ENCODE measurements at places on chromosomes 12 and 14.

- DNase-seq = no peak
Measured at GRCh38 chr12:17971850-17972249, 118.1 kb downstream of the RERGL start.

GRCh38 chr12:82627799-82628198 is 58.9 kb upstream of the TMTC2 start:
- DNase-seq = no peak

DNA sequence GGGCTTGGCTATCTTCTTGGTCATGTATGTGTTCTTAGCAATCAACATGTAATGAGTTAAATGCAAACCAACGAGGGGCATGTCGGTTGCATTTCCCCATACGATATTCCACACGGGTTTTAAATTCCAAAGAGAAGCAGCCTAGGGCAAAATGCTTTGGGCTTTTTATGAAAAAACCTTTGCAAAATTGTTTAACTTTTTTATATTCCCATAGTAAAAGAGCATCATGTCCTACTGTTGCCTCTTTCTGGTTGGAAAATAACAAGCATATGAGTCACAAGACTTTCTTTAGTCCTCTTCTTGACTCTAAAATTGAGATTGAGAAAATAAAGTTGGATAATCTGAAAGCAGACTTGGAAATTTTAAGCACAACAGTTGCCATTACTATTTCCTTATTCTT is 3.8 kb upstream of the DIO2 start:
- DNase-seq = no peak

- no peak for DNase-seq
Measured at GRCh38 chr12:132604151-132604618, 6.2 kb downstream of the LRCOL1 start.

DNA sequence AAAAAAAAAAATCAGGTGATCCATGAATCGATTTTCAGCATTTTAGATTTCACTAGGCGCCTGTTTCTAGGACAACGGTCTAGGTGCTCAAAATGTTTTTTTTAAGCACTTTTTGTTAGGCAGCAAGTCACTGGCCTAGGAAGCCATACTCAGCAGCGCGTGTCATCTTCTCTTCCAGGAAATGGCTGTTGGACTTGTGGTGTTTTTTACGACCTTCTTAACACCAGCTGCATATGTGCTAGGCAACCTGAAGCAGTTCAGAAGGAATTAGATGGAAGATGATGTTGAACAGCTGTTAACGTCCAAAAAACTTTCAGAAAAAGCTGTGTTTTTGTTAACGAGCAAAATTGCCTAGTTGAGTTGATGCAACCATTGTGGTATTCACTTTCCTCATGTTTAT is 868 bp downstream of the COX8C start:
- DNase-seq = no peak

GRCh38 chr14:53209370-53209769 is 56.2 kb upstream of the DDHD1 start:
- DNase-seq = no peak

- no peak for DNase-seq
Measured at GRCh38 chr14:22390824-22391461, 198.1 kb downstream of the DAD1 start.

GRCh38 chr12:72865921-72866320 is 593.8 kb downstream of the TRHDE start:
- DNase-seq = no peak

DNA sequence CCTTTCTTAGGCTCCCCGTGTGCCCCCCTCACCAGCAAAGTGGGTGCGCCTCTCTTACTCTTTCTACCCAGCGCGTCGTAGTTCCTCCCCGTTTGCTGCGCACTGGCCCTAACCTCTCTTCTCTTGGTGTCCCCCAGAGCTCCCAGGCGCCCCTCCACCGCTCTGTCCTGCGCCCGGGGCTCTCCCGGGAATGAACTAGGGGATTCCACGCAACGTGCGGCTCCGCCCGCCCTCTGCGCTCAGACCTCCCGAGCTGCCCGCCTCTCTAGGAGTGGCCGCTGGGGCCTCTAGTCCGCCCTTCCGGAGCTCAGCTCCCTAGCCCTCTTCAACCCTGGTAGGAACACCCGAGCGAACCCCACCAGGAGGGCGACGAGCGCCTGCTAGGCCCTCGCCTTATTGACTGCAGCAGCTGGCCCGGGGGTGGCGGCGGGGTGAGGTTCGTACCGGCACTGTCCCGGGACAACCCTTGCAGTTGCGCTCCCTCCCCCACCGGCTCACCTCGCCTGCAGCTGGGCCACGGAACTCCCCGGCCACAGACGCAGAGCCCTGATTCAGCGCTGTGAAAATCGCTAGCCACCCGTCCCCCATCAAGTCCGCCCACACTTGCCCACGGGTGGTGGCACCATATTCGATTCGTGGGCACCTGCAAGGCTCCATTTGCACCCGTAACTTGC is 1.3 kb downstream of the TMEM233 start:
- DNase-seq = no peak

- no peak for DNase-seq
Measured at GRCh38 chr12:52402873-52403540, 3.1 kb downstream of the KRT82 start.

- DNase-seq = no peak
Measured at GRCh38 chr12:90619943-90620342, 335.0 kb downstream of the CCER1 start.

GRCh38 chr12:104407922-104408321 is 48.8 kb upstream of the CHST11 start:
- DNase-seq = no peak

- DNase-seq = no peak
Measured at GRCh38 chr14:95308073-95308472, 11.6 kb downstream of the CLMN start.

- peak; percentile 78 for DNase-seq
Measured at GRCh38 chr14:22980672-22981089, 1.7 kb downstream of the AJUBA start.

DNA sequence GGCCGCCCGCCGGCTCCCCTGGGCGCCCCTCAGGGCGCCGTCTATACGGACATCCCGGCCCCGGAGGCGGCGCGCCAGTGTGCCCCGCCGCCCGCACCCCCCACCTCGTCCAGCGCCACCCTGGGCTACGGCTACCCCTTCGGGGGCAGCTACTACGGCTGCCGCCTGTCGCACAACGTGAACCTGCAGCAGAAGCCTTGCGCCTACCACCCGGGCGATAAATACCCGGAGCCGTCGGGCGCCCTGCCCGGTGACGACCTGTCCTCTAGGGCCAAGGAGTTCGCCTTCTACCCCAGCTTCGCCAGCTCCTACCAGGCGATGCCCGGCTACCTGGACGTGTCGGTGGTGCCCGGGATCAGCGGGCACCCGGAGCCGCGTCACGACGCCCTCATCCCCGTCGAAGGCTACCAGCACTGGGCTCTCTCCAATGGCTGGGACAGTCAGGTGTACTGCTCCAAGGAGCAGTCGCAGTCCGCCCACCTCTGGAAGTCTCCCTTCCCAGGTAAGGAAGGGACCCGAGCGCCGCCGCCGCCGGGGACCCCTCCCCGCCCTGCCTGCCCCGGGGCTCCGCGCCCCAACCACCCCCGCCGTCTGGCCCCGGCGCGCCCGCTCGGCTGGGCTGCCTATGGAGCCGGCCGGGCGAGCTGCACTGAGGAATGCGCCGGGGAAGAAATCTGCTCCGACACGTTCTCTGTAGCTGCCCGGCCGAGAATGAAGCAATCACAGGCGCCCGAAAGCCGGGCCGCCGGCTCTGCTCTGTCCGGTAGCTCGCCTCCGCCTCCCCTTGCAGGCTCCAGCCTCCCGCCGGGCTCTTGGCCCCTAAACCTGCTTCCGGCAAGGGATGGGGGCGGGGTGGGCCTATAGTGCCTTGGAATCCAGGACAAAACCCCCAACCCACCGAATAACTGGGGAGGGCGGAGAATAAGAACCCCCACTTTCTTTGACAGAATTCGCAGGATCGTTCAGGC is 794 bp downstream of the HOXC13 start:
- DNase-seq = no peak

DNA sequence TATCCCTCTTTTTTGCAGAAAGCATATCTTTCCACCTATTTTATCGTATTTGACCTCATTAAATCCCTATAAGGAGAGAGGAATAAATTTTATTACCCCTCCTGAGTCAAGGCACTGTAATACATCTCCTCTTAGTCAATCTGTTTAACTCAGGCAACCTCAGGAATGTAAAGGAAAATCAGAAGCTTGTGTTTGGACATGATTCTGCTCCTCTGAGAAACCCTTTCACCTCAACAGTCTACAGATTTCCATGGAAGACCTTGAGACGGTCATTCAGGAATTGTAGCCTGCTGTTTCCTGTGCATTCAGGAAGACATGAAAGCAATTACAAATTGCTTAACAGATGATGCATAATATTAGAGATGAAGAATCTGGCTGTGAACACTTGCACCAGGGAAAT is 360.8 kb downstream of the PAWR start:
- DNase-seq = no peak

DNA sequence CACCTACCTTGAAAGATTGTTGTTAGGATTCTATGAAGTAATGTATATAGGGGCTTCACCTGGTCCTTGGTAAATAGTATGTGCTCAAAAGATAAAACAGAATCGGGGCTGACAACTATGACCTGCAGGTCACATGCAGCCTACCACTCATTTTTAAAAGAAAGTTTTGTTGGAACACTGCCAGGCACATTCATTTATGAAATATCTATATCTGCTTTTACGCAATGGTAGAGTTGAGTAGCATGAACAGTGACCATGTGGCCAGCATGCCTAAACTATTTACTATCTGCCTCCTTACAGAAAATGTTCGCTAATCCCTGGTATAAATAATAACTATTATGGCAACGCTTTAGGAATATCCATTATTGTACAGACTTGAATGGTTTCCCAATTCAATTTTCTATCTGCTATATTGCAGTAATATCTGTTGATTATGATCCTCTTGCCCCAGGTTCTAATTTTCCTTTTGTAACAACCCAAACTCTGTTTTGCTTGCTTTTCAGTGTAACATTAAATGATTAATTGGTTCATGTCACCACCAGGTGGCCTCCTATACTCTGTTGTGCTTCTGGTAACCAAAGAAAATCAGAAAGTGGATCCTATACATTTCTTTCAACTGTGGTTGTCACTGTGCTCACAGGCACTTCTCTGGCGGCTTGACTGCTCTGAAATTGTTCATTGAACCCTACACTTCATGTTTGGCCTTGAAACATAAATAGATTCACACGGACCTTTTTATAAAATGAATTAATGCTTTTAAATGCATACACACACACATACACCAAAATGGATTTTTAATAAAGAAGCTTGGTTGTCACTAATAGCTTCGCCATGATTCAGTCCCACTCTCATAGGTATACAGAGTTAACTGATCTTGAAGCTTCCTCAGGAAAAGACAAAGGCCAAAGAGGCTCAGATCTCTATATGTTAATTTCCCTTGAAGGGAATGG is 227.7 kb upstream of the NPAS3 start:
- no peak for DNase-seq

GRCh38 chr12:5716976-5717375 is 228.1 kb downstream of the ANO2 start:
- no peak for DNase-seq

DNA sequence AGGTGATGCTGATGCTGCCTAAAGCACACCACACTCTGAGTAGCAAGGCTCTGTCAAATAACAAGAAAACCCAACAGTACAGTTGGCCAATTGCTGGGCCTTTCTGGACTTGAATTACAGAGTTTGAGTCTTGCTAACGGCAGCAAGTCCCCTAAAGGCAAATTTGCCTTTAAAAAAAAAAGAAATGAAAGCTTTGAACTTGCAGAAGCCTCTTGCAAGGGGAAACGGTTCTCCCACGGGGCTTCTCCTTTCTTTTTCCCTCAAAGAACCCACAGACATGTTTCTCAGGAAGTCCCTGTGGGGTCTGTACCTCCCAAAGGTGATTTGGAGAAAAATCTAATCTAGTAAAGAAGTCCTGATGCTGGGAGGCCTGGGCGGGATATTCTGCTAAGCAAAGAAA is 191.3 kb upstream of the MYL2 start:
- no peak for DNase-seq

GRCh38 chr14:64700894-64701293 is 3.3 kb upstream of the PLEKHG3 start:
- no peak for DNase-seq

DNA sequence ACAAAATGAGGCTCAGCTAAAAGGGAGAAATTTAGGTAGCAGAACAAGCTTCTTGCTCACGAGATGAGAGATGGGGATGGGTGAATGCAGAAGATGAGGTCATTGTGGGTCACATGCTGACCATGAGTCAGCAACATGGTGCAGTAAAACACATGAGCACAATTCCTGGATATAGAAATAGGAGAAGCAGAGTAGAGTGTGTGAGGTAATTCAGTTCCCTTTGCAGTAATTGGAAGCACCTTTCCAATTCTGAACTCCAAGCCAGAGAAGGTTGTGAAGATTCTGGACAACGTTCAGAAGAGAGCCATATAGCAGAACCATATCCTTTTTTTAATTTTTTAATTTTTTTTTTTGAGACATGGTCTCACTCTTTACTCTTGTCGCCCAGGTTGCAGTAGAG is 62.0 kb upstream of the LMNTD1 start:
- no peak for DNase-seq

GRCh38 chr14:82872494-82872893 is 1338.8 kb upstream of the SEL1L start:
- DNase-seq = no peak

DNA sequence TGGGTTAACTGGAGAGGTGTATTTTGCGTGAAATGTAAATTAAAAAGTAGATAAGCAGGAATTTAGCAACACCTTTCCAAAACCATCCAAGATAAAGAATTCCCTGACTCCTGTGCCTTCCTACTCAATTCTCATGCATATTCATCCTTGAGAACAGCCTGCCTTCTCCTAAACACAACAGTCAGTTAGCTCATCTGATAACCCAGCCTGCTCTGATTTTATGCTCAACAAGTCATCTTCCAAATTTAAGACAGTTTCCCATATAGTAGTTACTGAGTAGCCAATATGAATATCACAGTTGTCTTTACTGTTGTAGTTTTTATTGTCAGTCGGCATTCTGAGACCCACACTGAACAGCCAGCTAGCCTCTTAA is 27.1 kb downstream of the CPNE8 start:
- DNase-seq = no peak

- no peak for DNase-seq
Measured at GRCh38 chr12:5718073-5718472, 227.0 kb downstream of the ANO2 start.

- DNase-seq = no peak
Measured at GRCh38 chr12:50190859-50191258, 23.7 kb upstream of the CERS5 start.

DNA sequence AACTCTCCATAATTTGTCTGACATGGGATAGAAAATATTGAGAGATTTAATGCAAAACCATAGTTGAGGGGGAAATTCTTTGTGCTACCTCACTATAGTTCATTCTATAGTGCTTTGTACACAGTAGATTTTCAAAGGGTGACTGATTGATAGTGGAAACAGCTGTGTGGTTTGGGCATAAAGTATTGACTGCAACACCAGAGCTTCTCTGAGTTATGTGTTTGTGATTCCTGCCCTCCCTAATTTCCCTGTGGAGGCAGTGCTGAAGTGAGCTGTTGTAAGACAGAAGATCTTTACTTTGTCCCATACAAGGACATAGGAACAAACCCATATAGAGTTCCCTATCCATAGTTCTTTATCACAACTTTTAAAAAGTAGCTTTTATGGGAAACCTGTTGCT is 47.1 kb downstream of the PTPRQ start:
- DNase-seq = no peak

- no peak for DNase-seq
Measured at GRCh38 chr14:92021523-92021922, 18.3 kb downstream of the TRIP11 start.

- no peak for DNase-seq
Measured at GRCh38 chr12:53219292-53219955, 12.4 kb upstream of the ITGB7 start.

All from activated CD8-positive, alpha-beta memory T cell treated with anti-CD3 and anti-CD28 coated beads for 24 hours (primary cell).